Right ventricle myocardium superior (tissue), 1 donor: ENCODE measurements at places on chromosomes 5 and 9. TPM values are rescaled to one million over a fixed set of nuclear protein-coding genes. Genes with fewer than 3 reads are reported as not detected.

ASTN2 gene
- total RNA-seq: 6.4 TPM

RICTOR gene
- total RNA-seq: 25.6 TPM

DNA sequence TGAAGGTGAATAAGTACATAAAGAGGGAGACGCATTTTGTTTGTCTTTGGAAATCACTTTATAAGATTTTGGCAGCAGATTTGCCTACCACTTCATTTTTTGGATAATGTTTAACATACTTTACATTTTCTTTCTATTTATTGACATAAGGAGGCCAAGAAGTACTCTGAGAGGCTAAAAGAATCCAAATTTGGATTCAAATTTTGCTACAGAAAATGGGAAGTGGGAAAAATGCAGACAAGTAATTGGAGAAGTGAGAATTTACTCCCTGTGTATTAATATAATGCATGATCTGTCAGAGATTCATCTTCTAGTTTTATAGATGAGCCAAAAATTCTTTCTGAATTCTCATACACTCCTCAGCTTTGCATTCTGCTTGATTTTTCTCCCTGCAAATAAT, 411.2 kb upstream of the CTNND2 start:
- no peak for DNase-seq

- no peak for DNase-seq
Measured at GRCh38 chr5:172668594-172669071, 27.6 kb downstream of the NEURL1B start.

DNA sequence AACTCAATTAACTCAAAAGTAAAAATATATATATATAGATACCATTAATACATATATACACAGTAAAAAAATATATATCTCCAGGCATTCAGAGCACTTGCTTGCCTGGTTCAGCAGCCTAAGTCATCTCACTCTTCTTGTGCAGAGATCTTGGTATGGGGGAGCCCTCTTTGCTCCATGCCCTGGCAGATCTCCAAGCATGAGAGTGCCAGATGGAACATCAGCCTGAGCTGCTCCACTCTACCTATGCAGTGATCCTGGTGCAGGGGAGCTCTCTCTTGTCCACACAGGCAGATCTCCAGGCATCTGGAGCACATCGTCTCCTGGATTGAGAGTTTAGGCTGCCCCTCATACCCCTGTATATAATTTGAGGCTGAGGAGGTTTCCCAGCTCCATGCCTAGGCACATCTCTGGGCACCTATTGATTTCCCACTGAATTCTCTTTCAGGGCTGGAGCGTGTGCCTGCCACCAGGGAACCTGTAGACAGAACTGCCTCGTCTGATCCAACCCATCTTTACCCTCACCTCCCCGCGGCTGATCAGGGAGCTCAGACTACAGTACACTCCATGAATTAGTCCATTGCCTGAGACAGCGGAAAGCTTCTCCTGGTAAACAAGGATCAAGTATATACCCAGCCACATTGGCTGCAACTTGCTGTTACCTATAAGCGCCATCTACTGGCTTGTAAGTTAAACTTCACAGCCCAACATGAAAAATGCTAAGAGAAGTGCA, 342.4 kb upstream of the GRIA1 start:
- DNase-seq: no peak

- DNase-seq: no peak
Measured at GRCh38 chr5:28403846-28404245, 1365.5 kb upstream of the CDH9 start.

DNA sequence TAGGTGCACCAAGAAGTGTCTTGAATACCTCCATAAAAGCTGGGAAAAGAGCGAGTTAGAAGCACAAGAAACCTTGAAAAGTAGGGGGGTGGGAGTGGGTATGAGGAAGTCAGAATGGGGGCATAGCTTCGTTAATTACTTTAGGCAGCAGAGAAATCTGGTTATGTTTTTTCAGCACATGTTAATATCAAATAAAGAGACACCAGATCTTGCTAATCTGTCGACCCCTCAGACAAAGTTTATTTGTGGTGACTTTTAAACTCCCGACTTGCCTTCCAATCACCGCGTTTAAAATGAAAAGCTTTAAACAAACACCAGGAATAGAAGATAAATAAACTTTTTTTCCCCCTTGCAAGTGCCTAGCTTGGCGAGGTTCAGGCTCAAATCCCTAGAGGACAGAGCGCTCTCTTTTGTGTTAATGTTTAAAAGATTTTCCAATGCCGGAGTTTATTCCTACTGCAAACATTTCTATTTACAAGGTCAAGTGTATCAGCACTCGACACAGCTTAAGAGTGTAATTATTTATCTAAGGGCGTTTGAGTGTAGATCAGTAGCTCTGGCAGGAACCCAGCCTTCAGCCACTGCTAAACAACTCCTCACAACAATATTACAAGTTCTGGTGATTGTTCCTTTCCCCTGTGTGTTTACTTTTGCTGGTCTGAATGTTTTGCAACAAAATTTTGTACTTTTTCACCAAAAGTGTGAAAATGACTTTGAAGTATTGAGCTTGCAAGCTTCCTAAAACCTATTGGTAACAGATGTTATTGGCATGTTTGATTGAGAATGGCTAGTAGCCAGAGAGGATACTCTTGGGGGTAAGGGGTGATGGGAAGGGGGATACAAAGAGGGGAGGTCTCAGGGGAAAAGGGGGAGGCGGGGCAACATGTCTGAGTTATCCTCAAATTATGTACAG, 3.8 kb downstream of the GAS1 start:
- DNase-seq: no peak

- DNase-seq: peak; percentile 99
Measured at GRCh38 chr5:150357326-150358260, at the start of gene TCOF1. Gene TCOF1 (plus strand): TSS chr5:150357697. CDS start chr5:150357747, 50 bp downstream.

GRCh38 chr9:89426384-89426961, 71.4 kb downstream of the SEMA4D start:
- no peak for DNase-seq

DNA sequence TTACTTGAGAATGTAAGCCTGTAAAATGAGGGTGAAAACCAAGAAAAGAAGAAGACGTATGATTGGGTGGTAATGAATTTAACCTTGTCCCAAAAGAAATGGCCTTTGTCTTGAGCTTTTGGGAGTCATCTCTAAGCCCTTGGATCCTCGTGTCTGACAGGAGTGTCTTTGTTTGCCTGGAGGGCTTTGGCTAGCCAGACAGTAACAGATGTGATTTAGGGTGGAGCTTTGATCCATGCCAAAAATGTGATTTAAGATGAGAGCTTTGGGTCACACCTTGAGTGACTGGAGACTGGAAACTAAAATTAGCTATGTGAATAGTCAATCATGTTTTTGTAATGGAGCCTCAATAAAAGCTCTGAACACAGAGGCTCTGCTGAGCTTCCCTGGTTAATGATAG, 25.9 kb upstream of the ZFAND5 start:
- no peak for DNase-seq

GRCh38 chr5:6457592-6457991, 8.9 kb downstream of the UBE2QL1 start:
- no peak for DNase-seq
